ENCODE measurements at places on chromosomes 12 and 14.

GRCh38 chr12:72082986-72083820 lies 144.6 kb downstream of the TPH2 start:
- H3K27me3 ChIP-seq, result peaks cover 5% of the 10 kb centered on the region
- no peaks in the 10 kb centered on the region for H3K4me1 ChIP-seq
- no peaks in the 10 kb centered on the region for H3K36me3 ChIP-seq

- H3K27me3 ChIP-seq, result peaks cover 17% of the 10 kb centered on the region
- H3K4me3 ChIP-seq, result no peak overlapping the region
- DNase-seq, result no peak
- no peak overlapping the region for H3K27ac ChIP-seq
- H3K4me1 ChIP-seq, result no peaks in the 10 kb centered on the region
Measured at GRCh38 chr12:94807951-94808350, 157.6 kb upstream of the TMCC3 start.

GRCh38 chr12:128970941-128971340 lies 117.7 kb downstream of the GLT1D1 start:
- no peak for DNase-seq
- no peaks in the 10 kb centered on the region for H3K36me3 ChIP-seq
- H3K27me3 ChIP-seq, result peaks cover 92% of the 10 kb centered on the region
- no peak overlapping the region for H3K4me3 ChIP-seq

DNA sequence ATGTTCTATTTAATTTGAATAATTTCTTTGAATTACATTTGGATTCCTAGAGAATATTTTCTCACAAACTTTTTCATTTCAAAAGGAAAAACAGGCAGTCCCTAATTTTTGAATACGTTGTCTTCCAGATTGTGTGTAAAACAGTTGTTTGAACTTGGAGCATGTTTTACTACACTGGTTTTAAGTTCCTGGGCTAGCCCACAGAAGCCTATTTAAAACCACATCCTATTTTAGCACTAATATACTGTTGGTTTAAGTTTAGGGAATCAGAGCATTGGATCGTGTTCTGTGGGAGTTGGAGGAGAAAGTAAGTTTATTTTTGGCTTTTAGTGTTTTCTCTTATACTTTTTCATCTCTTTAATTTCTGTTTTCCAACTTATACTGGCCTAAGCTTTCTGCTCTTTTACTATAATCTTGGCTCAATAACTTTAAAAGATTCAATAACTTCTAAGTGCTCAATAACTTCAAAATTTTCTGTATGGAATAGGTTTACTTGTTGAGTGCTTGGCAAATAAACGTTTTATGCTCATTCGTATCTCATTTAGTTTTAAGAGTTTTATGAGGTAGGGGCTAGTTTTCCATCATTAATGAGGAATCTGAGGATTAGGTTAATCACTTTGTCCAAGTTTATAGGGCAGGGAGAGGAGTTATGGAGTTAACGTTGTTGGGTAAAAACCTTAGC lies 14.9 kb downstream of the LEMD3 start:
- no peak overlapping the region for H3K27ac ChIP-seq
- no peak overlapping the region for H3K4me3 ChIP-seq
- no peaks in the 10 kb centered on the region for H3K36me3 ChIP-seq

DNA sequence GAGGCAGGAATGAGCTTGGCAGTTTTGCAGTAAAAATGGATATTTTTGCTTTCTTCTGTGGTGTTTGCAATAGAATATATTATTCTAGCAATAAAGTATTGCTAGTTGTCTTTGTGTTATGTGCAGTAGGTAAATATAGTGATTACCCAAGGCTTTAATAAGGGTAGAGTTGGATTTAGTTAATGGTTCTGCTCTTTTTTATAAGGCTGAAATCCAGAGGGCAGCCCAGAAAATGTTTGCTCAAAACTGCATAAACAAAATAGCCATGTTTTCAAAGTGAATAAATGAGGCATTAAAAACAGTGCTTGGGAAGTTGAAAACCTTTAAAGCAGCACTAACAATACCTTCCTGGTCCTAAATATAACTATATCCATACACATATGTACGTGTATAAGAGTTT lies 162.4 kb downstream of the SLC5A8 start:
- H3K36me3 ChIP-seq, result no peaks in the 10 kb centered on the region
- H3K27ac ChIP-seq, result no peak overlapping the region
- H3K4me1 ChIP-seq, result peaks cover 18% of the 10 kb centered on the region
- no peaks in the 10 kb centered on the region for H3K27me3 ChIP-seq

GRCh38 chr12:75713434-75713833 lies 202.0 kb upstream of the KRR1 start:
- peak overlapping the region; percentile 31 for H3K27ac ChIP-seq
- no peaks in the 10 kb centered on the region for H3K27me3 ChIP-seq
- no peak for DNase-seq
- H3K4me3 ChIP-seq, result no peak overlapping the region
- peaks cover 63% of the 10 kb centered on the region for H3K4me1 ChIP-seq

- peaks cover 85% of the 10 kb centered on the region for H3K27me3 ChIP-seq
- DNase-seq, result no peak
- H3K36me3 ChIP-seq, result no peaks in the 10 kb centered on the region
- H3K27ac ChIP-seq, result no peak overlapping the region
- H3K4me3 ChIP-seq, result peak overlapping the region; percentile 56
- peaks cover 8% of the 10 kb centered on the region for H3K4me1 ChIP-seq
Measured at GRCh38 chr12:49296836-49297694, 2.1 kb downstream of the PRPH start.

- no peaks in the 10 kb centered on the region for H3K36me3 ChIP-seq
- no peak overlapping the region for H3K27ac ChIP-seq
- H3K4me1 ChIP-seq, result peaks cover 1% of the 10 kb centered on the region
- DNase-seq, result no peak
- H3K4me3 ChIP-seq, result no peak overlapping the region
- H3K27me3 ChIP-seq, result no peaks in the 10 kb centered on the region
Measured at GRCh38 chr12:76587428-76588178, 28.0 kb upstream of the OSBPL8 start.

DNA sequence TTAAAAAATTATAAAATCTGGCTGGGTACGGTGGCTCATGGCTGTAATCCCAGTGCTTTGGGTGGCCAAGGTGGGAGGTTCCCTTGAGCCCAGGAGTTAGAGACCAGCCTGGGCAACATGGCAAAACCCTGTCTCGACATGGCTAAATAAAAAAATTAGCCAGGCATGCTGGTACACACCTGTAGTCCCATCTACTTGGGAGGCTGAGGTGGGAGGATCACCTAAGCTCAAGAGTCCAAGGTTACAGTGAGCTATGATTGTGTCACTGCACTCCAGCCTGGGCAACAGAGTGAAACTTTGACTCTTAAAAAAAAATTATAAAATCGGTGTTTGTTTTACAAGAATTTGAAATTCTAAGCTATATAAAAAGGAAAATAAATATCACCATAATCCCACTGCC lies 141.8 kb downstream of the SLC38A6 start:
- H3K36me3 ChIP-seq, result peaks cover 4% of the 10 kb centered on the region
- H3K27me3 ChIP-seq, result no peaks in the 10 kb centered on the region
- no peak overlapping the region for H3K27ac ChIP-seq
- no peak overlapping the region for H3K4me3 ChIP-seq
- H3K4me1 ChIP-seq, result peaks cover 21% of the 10 kb centered on the region

DNA sequence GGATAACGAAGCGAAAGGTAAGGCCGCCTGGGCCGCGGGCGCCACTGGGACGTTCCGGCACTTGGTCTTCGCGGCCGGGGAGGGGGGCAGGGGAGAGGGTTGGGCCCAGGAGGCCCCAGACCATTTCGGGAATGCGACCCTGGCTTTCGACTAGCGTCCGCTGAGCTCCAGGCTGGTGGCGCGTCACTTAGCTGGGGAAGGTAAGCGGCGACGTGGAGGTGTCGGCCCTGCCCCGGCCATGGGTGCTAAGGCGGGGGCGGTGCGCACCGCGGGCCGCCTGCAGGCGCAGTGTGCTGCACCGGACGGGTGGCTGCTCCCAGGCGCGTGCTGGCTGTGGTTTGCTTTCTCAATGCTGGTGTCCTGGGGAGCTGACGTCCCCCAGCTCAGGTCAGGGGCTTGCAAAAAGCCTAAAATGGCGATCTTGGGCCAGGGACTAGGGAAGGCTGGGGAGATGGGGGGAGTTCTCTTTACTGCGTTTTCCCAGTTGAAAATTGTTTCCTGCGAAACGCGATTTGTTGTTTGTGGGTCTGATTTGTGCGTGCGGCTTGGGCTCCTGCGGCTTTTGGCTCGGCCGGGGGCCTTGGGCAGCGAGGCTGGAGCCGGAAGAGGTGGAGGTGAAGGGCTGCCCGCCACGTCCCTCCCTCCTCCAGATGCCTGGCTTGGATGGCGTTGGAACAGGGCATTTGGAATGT lies 1.2 kb downstream of the HOXC10 start:
- H3K27me3 ChIP-seq, result peaks cover 100% of the 10 kb centered on the region
- peak overlapping the region; percentile 43 for H3K4me3 ChIP-seq
- DNase-seq, result no peak
- H3K36me3 ChIP-seq, result no peaks in the 10 kb centered on the region

DNA sequence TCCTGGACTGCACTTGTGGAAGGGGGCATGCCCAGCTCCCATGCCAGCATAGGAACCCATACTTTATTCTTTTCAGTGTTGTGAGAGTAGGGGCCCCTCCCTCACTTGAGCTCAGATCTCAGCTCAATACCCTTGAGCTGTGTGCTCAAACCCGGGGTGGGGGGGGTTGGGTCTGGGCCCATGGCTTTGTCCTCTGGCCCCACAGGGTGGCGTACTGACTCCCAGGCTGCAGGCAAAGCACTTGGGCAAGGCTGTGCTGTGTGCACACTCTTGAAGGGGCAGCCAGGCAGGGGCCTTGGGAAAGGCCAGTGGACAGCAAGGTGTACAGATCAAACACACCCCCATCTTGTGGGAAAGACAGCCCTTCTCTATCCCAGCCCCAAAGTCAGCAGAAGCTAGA lies 81.8 kb downstream of the WIF1 start:
- H3K36me3 ChIP-seq, result peaks cover 4% of the 10 kb centered on the region
- no peaks in the 10 kb centered on the region for H3K4me1 ChIP-seq
- no peak overlapping the region for H3K27ac ChIP-seq
- DNase-seq, result no peak

DNA sequence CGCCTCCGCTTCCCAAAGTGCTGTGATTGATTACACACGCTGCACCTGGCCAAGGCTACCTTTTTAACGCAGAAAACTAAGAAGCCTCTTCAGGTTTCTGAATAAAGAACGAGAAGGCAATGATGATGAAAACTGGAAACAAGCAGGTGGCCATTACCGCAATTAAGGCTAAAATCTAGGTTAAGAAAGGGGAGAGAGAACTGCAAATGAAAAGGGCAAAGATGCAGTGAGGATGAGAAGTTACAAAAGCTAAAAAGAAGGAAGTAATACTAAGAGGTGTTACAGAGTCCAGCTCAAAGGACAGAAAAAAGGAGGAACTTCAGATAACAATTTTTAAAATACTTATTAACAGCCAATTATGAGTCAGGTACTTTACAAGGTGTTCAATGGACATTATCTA lies 79.7 kb downstream of the DUSP16 start:
- H3K27ac ChIP-seq, result no peak overlapping the region
- H3K4me3 ChIP-seq, result no peak overlapping the region
- peaks cover 31% of the 10 kb centered on the region for H3K36me3 ChIP-seq
- no peak for DNase-seq

- DNase-seq, result no peak
- H3K36me3 ChIP-seq, result no peaks in the 10 kb centered on the region
- peaks cover 18% of the 10 kb centered on the region for H3K4me1 ChIP-seq
Measured at GRCh38 chr14:76976240-76977005, 52.1 kb downstream of the IRF2BPL start.

GRCh38 chr12:87383680-87384079 lies 645.5 kb downstream of the C12orf50 start:
- DNase-seq, result no peak
- no peaks in the 10 kb centered on the region for H3K27me3 ChIP-seq
- H3K4me3 ChIP-seq, result no peak overlapping the region
- H3K4me1 ChIP-seq, result peaks cover 33% of the 10 kb centered on the region
- peak overlapping the region; percentile 40 for H3K27ac ChIP-seq
- H3K36me3 ChIP-seq, result no peaks in the 10 kb centered on the region
